ENCODE measurements at places on chromosomes 3 and 15. TPM values are rescaled to one million over a fixed set of nuclear protein-coding genes. Genes with fewer than 3 reads are reported as not detected.

DNA sequence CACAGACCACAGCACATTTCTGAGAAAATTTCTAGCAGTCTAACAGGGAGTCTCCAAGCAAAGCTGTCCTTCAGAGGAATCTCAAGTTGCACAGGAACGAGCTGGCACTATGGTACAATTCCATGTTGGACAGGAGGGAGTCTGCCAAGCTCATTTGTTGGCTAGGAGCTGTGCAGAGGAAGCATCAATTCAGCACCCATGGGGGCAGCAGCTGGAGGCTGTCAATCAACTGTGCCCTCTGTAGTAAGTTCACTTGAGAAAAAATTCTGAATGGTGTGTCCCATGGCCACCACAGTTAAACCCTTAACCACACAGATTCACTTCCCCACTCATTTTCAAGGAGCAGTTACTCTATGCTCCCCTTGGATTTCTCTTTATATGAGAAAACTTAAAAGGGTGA lies 298.5 kb upstream of the PPP2R3A start:
- DNase-seq: no peak

GRCh38 chr3:186534113-186534669 lies 10.0 kb downstream of the CRYGS start:
- peak; percentile 78 for DNase-seq

ASB14 gene
- not detected for total RNA-seq

- DNase-seq: no peak
Observed at GRCh38 chr15:77521206-77521605, 100.5 kb downstream of the HMG20A start.

Measured in activated T-cell treated with anti-CD3 and anti-CD28 coated beads, Interleukin-2, amount 50 U/mL, for 72 hours (primary cell).